Pulmonary artery endothelial cell (primary cell): ENCODE measurements at places on chromosomes 11 and 22.

DNA sequence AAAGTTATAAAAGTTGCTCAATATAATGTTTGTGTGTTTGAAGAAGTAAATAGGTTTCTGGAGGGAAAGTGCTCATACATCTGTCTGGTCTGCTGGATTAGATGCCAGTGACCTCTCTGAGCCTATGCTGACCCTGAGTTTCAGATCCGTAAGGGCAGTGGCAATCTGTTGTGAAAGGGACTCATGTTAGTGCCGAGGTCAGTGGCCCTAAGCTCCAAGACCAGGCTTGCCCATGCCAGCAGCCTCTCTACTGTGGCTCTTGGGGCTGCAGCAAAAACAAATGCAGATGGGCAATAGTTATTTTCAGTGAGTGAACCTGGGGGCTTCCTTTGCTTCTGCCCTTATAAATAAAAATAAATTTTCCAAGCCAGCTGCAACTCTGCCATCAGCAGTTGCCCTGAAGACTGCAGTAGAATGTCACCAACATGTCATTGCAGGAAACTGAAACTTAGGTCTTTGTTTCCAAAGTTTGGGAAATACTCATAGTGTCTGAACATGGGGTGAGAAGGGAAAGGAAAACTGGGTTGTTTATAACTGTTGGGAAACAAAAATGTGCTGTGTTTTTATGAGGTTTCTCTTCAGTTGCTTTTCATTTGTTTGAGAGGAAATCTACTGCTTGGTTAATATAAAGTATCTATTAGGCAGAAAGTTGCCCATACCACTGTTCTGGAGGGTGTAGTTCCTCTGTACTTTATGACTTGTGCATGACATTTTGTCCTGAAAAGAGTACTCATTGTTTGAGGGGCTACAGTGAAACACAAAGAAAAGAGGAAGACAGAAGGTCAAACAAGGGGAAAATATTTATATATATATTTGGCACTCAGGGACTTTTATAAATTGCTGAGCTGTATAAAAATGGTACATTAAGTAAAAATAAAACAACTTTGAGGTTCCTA lies 9.5 kb upstream of the MS4A4E start:
- DNase-seq = no peak

DNA sequence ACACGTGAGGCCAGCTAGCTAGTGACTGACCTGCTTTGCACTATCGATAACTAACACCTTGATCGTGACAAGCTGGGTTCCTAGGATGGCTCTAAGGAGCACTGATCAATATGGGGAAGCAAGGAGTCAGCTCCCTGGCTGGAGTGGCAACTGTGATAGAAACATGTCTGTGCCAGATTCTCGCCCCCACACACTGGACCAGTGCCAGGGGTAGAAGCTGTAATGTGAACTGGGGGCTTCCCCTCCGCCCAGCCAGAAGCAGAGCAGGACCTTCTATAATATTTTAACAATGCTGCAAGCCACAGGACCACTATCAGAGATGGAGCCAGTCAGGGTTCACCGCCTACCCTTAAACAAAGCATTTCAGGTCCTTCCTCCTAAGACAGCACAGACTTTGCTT lies 96.5 kb downstream of the DSCAML1 start:
- no peak for DNase-seq

DNA sequence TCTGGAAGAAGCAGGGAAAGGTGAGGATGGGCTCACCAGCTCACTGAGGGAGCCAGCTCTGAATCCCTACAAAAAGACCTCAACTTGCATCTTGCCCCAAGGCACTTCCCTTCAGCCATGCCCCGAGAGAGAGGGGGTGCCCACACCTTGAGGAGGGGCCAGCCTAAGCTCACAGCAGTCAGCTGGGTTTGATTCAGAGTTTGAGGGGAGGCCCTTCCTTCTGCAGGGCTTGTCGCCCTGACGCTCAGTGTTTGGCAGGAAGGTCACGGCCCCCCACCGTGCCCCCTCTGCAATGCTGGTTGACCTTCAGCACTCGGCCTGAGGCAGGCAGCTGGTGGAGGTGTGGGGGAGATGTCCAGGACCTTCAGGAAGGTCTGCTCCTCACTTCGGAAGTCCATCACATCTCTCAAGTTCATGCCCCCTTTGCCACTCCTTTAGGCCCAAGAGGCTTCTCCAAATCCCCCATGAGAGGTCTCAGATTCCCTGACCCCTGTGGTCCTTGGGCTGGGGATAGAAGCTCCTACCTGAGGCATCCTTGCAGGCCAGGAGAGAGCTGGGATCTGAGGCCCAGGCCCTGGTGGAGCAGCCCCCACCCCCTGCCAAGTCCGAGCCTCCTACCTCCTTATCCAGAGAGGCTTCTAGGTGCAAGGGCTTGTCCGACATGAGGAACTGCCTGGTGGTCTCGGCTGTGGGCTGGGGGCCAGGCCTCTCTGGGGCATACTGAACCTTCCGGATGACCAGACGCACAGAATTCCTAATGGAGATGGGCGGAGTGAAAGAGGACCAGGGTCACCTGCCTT lies 37.6 kb downstream of the TPBGL start:
- DNase-seq = no peak

- no peak for DNase-seq
Measured at GRCh38 chr11:94638902-94639373, 71.8 kb downstream of the PIWIL4 start.

DNA sequence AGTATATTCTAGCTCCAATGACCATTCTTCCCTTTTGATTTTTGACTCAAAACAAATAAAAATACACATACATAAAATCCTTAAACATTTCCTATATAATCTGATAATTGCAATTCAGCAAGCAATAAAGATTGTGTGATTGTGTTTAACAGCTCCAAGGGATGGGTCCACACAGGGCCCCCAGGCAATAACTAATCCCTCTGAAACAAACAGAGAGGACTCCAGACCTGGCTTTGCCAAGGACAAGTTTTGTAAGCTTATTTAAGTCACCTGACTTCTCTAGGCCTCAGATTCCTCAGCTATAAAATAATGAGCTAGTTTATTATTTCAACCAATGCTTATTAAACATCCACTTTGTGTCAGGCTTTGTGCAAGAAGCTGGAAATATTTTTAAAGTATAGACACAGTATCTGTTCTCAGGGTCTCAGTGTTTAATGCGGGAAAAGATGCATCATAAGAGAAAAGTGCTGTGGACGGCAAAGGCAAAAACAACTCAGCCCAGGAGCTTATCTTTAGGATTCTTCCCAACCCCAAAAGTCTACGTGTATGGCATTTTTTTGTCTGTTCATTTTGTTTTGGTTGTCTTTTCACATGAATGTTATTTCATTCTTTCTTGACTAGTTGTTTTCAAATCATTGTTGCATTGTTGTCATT lies 20.1 kb downstream of the FZD4 start:
- no peak for DNase-seq

DNA sequence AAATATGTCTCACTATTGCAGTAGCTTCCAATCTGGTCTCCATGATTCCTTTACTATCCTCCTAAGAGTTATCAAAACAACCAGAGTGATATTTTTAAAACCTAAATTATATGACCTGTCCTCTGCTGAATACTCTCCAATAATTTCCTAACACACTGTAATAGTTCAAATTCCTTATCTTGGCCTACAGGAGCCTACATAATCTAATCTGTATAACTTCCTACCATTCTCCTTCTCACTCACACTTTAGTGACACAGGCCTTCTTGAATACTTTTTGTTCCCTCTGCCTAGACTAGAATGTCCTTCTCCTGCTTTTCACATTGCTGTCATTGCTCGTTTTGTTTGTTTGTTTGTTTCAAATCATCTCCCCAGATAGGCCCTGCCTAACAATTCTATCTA lies 9.4 kb downstream of the FHIP1B start:
- no peak for DNase-seq

DNA sequence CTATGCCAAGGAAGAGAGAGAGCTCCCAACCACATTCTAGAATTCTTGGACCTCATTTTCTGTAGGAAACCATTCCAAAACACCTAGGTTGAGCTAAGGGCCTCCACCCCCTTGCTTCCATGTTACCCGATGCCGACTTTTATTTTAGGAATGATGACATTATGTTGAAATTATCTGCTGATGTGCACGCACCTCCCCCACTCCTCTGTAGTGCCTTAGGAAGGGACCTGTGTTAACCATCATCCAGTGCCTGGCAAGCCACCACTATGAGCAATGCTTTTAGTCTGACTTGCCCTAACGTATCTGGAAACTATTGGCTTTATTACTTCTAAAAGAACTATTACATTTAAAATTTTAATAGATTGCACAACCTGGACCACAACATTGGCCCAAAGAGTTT lies 42.1 kb downstream of the NCAPD3 start:
- no peak for DNase-seq

DNA sequence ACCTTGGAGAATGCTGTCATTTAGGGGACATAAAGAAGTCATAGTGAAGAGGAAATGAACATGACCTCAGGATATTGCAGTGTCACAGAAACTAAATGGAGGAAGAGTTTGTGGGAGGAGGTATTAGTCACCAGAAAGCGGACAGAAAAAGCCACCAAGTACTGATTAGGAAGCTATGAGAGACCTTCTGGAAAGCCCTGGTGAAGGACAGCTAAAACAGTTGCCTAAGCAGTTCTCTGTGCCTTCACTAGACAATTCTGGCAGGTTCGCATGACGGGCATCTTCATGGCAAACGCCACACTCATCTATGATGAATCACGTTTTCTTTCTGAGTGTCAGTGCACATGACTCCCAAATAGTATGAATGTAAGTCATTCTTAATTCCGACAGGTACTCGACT lies 325.8 kb downstream of the C11orf87 start:
- no peak for DNase-seq

- DNase-seq = no peak
Measured at GRCh38 chr22:29480512-29481264, 670 bp downstream of the NEFH start.

- no peak for DNase-seq
Measured at GRCh38 chr11:67437082-67437808, at the start of gene PTPRCAP. Gene PTPRCAP (minus strand): TSS chr11:67437682. CDS start chr11:67437619, 63 bp downstream.

DNA sequence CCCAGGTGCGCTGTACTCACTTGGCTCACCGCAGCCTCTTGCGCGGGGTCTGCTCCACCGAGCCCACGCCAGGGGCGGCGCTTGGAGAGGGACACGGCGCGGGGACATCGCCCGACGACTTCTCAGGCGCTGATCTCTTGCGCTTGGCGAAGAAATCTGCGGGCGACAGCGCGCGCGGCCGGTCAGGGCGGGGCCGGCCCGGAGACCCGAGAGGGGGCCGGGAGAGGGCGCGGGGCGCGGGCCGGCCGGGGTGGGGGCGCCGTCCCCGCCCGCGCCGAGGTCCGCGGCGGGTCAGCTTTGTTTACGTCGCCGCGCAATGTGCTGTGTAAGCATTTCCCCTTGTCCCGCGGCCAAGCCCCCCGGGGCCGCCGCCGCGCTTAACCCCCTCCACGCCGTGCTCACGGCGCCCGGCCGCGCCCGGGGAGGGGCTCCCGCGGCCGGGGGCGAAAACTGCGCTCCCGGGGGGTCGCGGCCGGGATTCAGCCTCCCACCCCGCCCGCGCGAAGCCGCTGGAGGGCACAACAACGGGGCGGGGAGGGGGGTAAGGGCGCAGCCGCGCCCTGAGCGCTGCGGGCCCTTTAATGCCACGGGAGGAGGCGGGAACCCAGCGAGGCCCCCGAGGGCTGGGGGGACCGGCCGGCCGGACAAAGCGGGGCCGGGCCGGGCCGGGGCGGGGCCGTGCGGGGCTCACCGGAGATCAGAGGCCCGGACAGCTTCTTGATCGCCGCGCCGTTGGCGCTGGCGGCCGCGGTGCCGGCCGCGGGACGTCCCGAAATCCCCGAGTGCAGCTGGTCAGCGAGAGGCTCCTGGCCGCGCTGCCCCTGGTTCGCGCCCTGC lies 1.4 kb downstream of the CDKN1C start:
- DNase-seq = no peak

DNA sequence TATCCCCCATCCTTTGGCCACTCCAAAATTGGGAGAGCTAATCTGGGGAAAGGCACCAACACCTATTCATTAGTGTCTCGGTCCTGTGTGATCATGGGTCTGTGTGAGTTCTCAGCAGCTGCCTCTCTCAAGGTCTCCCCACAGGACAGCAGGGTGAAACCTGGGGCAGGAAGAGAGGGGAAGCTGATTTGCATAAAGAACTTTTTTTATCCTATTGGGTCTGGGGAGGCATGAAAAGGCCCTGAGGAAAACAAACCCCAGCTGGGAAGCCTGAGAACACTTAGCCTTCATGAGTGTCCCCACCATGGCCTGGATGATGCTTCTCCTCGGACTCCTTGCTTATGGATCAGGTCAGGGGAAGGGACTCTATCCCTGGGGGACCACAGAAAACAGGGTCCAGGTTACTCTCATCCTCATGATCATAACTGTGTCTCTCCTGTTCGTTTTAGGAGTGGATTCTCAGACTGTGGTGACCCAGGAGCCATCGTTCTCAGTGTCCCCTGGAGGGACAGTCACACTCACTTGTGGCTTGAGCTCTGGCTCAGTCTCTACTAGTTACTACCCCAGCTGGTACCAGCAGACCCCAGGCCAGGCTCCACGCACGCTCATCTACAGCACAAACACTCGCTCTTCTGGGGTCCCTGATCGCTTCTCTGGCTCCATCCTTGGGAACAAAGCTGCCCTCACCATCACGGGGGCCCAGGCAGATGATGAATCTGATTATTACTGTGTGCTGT lies 116.0 kb upstream of the TOP3B start:
- no peak for DNase-seq

DNA sequence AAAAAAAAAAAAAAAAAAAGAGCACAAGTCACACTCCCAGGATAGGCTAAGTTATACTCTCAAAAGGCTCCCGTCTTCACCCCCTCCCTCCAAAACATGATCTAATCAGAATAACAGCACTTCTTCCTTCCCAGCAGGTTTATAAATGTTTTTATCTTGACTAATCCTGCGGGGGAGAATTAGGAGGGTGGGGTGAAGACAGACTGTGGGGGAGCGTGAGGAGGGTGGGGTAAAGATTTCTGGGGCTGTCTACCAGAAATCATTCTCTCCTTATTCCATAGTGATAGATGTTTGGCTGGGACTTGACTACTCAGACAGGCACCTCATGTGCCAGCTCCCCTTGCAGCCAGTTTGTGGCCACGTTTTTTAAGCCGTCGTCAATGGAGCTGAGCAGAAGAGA lies 17.0 kb downstream of the KCNE3 start:
- DNase-seq = no peak

DNA sequence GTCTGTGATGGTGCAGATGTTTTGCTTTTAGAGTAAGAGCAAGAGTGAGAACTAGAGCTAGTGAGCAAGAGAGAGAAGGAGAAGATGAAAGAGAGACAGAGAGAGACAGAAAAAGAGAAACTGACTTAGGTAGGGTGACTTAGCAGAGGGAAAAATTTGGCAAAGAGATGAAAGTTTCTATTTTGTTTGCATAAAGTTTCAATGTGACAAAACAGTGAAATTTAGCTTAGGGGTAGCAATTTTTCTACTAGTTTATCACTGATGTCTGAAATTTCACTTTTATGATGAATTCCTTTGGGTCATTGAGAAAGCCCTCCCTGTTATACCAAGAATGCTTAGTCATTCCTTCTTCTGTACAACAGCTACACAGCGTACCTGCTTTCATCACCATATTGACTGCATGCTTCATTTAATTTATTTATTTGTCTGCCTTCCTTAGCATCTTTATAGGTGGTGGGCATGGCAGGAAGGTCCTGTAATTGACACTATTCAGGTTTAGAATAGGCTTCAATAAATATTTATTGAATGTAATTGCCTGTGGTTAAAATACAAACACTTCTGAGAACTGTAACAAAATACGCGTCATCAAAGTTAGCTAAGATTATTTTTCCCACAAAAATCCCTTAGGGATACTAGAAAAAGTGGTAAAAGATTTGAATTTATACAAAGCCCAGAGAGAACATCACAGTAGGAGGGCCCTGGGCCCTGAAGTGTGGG lies 19.9 kb upstream of the CTSC start:
- DNase-seq = no peak

- no peak for DNase-seq
Measured at GRCh38 chr11:1701091-1701807, 4.3 kb downstream of the KRTAP5-6 start.
